ENCODE measurements at places on chromosomes 2 and 18. TPM values are rescaled to one million over a fixed set of nuclear protein-coding genes. Genes with fewer than 3 reads are reported as not detected.

Gene SH2D6
- total RNA-seq, result 0.27 TPM

Gene PTPRN
- total RNA-seq, result 4.6 TPM

Gene GPR39
- total RNA-seq, result 14.5 TPM

Gene HOXD9
- 2.9 TPM for total RNA-seq

Gene COLEC12
- total RNA-seq, result 23.2 TPM

Gene GCKR
- total RNA-seq, result 7.4 TPM

Gene CD8B2
- total RNA-seq, result not detected

Gene ST8SIA3
- total RNA-seq, result 0.04 TPM

Gene LHCGR
- not detected for total RNA-seq

DNA sequence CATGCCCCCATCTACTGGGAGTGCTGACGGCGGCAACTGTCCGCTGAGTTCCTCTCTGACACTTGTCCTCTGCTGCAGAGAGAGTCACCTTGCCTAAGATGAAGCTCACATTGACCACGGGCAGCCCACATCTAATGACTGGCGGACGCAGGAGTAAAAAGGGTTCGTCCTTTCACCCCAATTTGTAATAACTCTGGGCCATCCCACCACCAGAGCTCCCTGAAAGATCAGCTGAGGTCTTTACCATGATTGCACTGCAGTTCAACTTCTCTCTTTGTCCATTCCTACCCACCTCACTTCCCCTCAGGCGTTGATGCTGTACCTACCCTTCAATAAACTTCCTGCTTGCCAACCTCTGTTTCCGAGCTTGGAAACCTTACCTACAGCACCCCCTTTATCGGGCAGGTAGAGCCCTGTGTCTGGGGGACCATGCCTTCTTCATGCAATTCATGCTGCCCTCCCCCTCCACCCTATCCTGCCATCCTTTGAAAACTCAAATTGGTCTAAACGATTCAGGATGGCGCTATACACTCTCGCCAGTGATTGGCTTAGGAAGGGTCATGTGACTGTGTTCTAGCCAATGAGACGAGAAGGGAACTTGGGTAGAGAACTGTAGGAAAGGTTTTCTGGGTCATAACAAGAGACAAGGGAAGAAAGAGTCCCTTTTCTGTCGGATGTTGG, 10.3 kb upstream of the B3GNT2 start:
- no peak for DNase-seq

- DNase-seq, result no peak
Measured at GRCh38 chr2:102342888-102343287, 12.7 kb upstream of the IL18R1 start.

GRCh38 chr2:62334440-62335058, 138.6 kb downstream of the B3GNT2 start:
- no peak for DNase-seq

- DNase-seq, result no peak
Measured at GRCh38 chr18:6994771-6995430, 122.7 kb downstream of the LAMA1 start.

GRCh38 chr18:5622905-5623304, 79.1 kb upstream of the EPB41L3 start:
- DNase-seq, result no peak

DNA sequence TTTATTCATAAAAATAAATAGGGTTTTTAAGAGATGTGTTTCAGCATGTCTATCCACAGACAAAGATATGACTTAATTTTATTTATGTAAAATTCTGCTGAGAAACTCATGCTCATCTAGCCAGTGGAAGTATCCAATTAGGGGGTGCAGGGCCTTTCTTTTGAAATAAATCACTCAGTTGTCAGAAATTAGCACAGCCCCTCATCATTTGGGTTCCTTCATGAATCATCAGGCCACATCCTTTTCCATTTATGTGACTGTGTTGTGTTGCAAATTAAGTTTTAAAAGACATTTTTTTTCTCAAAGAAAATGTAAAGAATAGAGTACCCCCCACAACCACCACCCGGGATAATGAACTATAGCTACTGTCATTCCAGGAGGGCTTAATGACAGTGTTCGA, 185.8 kb downstream of the NRP2 start:
- DNase-seq, result no peak

DNA sequence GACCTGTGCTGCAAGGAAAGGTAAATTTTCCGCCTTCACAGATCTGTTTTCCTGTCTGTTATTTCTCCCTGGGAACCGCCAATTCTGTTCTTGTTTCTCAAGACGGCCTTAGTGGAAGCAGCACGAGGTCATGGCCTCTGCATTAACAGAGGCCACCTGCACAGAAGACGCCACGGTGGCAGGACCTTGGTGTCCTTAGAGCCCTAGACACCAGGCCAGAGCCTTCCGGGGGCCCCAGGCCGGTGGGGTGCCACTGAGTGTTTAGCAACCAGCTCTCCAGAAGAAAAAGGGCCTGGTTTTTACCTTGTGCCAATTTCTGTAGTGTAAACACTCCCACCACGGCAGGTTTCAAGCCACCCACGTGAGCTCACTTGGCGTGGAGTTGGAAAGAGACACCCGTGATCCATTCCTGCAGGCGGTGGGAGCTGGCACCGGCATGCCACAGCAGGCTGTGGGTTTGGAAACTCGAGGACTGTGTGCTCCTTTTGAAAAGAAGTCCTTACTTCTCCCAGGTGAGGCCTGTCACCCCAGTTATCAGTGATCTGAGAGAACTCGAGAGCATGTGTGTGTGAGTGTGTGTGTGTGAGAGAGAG, 103.9 kb upstream of the HDAC4 start:
- no peak for DNase-seq

GRCh38 chr2:36123995-36124394, 231.6 kb upstream of the CRIM1 start:
- no peak for DNase-seq

GRCh38 chr2:226155093-226155875, 644.3 kb downstream of the IRS1 start:
- no peak for DNase-seq

Measured in hepatocyte (in vitro differentiated cells).